ENCODE measurements at places on chromosomes 7 and 10.

GRCh38 chr10:69684981-69685353 lies 54.9 kb downstream of the FAM241B start:
- DNase-seq: no peak

GRCh38 chr7:135600226-135600625 lies 42.5 kb downstream of the NUP205 start:
- no peak for DNase-seq

DNA sequence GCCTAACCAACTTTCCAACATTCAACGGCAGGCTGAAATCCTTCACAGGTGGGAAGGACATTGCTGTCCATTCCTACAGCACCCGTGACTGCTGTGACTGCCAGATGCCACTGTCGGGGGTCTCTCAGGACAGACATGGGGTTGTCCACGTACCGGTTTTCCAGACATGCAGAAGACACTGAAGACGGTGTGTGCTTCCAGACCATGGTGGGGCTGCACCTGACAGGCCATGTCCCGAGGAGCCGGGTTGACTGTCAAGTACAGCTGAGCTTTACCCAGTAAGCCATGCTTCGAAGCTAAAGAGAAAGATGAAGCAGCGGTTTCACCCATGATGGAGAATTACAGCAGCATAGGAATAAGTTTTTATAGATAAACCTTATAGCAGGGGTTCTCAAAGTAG lies 70.9 kb downstream of the PKD1L1 start:
- no peak for DNase-seq

DNA sequence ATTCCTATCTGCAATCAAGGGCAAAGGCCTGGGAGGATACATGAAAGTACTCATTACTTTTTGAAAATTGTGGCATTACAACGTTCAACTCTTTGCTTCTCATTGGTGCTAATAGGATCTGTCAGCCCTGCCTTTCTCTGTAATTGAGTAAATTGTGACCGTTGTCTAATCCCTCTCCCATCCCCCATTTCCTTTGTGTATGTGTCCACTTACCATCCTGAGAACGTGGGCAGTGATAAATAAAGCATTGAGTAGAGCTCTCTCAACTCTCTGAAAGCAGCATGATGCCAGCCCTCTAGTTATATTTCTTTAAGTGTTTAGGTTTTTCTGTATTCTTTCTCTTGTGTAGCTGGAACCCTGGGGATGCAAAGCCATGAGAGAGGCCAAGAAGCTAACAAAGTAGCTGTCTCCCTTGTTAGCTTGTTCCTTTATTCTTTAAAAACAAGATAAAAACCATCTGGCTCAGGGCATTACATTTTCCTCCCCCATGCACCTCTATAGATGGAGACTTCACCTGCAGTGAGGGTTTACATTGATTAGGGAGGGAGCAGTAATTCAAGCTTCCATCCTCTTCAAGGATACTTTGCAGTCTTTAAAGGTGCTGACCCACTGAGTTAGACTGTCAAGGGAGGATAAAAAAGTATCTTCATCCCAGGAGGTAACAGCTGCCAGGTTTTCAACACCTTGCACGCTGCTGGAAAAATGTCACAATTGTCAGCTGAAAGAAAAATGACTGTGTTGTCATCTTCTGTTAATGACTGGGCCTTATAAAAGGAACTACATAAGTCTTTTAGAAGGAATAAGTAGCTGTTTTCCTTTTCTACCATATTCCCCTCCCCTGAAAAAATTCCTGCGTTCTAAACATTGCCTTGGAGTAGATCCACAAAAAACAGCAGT lies 112.3 kb downstream of the BTRC start:
- no peak for DNase-seq

GRCh38 chr10:69093933-69094332 lies 6.0 kb downstream of the SRGN start:
- no peak for DNase-seq

DNA sequence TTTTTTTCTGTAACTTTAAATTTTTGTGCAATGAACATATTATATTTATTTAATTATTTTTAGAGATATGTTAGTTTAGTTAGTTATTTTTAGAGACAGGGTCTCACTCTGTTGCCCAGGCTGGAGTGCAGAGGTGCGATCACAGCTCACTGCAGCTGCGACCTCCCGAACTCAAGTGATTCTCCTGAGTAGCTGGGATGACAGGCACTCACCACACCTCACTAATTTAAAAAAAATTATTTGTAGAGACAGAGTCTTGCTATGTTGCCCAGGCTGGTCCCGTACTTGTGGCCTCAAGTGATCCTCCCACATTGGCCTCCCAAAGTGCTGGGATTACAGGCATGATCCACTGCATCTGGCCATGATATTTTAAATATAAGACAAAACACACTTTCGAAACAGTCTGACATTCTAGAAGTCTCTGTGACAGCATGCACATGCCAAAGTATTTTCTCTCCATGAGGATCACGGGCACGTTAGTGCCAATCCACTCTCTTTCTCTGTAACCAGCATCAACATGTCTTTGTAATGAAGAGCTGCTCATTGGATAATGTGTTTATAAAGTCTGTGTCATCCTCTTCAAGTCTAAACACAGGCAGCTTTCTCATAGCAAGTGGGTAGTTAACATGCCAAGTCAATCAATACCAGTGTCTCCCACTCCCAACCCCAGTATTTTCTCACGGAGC lies 137.4 kb downstream of the GLI3 start:
- no peak for DNase-seq

DNA sequence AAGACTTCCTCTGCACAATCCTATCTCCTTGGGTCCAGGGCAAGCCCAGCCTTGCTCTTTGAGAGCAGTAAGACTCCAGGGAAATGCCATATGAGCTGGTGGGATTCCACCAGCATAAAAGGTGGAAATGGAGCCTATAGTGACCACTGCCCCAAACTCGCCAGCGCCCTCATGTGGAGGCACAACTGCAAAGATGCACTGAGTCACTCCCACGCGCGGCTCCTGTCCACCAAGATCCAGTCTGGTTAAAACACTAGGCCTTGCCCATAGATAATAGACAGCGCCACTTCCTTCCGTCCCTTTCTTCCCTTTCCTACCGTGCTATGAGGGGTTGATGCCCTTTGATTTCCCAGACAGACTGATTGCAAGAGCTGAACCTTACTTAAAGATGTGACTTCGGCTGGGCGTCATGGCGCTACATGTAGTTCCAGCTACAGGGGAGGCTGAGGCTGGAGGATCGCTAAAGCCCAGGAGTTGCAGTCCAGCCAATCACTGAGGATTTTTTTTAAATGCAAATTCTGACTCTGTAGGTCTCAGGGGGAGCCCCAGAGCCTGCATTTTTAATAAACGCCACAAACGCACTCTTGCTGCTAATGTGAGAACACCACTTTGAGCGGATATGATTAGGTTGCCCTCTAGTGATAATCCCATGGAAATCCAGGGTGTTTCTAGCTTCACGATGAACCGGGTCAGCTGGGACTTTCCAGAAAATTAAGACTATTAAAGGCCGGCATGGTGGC lies 136.5 kb downstream of the EPC1 start:
- no peak for DNase-seq

DNA sequence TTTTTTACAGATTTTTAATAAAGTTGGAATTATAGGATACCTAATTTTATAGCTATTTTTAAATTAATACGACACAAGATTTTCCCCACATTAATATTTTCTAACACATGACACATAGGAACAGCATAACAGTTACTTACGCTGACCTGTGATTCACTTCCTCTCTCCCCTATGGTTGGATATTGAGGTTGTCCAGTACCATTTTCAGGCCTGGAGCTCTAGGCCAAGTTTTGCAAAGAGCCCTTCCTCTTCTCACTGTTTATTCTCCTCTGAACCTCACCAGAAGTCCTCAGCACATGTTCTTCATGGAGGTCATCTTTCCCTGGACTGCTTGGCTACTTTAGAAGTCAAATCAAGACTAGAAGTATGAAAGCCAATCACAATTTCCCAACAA lies 28.2 kb downstream of the LYZL1 start:
- no peak for DNase-seq

GRCh38 chr10:123636598-123637325 lies 29.4 kb upstream of the GPR26 start:
- DNase-seq: no peak

DNA sequence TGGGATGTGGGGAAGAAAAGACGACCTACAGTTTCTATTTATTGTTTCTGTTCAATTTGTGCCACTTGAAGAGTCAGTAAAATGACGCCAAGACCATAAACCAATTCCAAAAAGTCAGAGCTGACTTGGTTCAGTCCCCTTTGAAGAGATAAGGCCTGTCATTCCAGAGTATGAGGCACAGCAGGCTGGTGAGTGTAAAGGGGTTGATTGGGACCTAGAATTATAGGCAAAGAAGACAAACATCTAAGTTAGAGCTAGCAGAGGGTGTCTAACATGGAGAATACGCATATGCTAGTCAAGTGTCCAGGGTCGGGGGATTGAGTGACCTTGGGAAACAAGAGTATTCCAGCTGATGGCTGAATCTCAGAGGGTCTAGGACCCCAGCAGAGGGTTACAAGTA lies 23.6 kb downstream of the NRP1 start:
- no peak for DNase-seq

- DNase-seq: no peak
These were observed 59.6 kb downstream of the NEURL1 start for GRCh38 chr10:103552856-103553742.

DNA sequence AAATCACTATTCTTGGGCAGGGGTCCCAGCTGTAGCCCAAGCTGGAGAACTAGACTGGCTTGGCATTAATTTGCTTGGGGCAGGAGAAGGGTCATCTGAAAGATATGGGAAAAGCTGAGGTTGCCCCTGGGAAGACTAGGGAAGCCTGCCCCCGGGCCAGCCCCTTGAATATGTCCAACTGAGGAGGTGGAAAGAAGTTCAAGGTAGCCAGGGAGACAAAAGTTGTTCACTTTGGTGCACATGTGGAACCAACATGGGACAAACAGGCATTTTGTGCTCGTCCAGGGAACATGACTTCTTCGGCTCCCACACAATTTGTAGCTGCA lies 1.4 kb upstream of the LRRC61 start:
- no peak for DNase-seq

DNA sequence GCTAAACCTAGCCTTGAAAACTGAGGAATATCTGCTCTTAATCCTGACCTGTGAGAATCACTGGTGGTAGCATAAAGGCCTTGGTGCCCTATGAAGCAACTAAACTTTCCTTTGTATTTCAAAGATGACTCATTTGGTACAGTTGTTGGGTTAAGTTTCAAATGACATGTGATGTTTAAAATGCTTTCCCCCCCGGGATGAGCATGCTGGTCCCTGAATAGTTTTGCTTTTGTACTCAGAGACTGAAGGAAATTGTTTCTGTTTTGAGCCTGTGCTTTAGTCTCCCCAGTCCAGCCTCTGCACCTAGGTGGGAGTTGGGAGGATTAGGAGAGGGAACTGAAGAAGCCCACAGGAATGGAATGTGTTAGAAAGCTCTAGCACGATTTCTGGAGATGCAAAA lies 258.9 kb upstream of the NPY start:
- no peak for DNase-seq

Data from NCI-H2171 (cell line).